ENCODE measurements at places on chromosomes 7 and 10.
A peak's percentile ranks its signal among the peaks of the same experiment; 100 is the strongest.

DNA sequence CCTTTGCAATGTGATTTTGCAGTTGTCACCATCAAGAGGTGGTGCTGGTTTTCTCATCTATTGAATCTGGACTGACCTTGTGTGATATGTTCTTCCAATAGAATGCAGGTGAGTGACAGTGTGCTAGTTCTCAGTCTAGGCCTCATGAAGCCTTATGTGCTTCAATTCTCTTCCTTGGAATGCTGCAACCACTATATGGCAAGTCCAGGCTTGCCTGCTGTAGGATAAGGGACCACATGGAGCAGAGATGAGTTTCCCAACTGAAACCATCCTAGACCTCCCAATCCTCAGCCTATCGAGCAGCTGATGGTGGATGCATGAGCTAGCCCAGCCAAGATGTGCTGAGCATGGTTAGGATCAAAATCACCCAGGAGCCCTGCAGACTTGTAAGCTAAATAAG, 32.6 kb upstream of the ARHGAP21 start:
- no peak for DNase-seq

DNA sequence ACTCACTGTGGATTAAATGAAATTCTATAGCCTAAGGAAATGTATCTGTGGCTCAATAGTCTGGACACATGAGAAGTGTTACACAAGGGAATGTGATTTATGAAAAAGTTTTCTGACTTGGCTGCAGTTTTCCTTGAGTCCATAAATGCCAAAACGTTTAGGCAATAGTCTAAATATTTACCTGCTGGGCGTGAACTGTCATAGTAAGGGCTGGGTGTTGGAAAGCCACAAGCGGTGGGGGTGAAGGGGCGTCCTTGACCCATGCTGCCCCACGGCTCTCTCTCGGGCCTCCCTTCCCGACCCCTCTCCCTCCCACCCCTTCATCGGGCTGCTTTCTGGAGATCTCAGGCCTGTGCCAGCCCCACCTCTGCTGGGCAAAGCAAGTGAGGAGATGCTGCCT, 223.7 kb downstream of the BUB3 start:
- no peak for DNase-seq

DNA sequence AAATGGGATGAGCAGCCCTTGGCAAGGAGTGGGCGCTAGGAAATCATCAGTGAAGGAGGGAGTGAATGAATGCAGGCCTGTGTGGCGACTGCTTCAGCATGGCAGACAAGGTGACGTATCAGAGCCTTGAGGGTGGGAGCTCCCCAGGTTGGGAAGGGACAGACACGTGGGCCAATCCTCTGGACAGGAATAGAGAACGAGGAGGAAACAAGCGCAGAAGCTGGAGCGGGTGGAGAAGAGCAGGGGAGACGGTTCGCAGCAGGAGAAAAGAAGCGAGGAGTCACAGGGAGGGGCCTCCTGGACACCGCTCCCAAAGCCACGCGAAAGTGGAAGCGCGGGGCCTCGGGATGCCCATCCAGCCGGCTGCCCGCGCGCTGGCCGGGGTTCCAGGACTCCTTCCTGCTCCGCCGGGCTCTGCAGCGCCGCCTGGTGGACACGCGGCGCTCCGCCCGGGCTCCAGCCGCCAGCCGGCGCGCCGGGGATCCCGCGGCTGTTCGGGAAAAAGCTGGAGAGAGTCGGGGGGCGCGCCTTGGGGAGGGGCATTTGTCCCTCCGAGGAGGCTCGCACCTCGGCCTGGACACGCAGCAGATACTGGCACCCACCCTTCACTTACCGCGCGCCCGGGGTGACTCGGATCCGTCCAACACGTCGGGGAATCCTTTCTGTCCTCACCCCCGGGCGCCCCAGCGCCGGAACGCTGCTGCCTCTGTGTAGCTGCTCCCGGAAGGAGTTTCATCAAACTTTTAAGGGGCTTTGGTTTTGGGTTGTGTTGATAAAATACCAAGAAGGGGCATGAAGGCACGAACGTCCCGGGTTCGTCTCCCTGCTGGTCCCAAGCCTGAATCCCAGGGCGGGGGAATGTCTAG, 6.3 kb downstream of the ZNF503 start:
- peak; percentile 75 for DNase-seq

DNA sequence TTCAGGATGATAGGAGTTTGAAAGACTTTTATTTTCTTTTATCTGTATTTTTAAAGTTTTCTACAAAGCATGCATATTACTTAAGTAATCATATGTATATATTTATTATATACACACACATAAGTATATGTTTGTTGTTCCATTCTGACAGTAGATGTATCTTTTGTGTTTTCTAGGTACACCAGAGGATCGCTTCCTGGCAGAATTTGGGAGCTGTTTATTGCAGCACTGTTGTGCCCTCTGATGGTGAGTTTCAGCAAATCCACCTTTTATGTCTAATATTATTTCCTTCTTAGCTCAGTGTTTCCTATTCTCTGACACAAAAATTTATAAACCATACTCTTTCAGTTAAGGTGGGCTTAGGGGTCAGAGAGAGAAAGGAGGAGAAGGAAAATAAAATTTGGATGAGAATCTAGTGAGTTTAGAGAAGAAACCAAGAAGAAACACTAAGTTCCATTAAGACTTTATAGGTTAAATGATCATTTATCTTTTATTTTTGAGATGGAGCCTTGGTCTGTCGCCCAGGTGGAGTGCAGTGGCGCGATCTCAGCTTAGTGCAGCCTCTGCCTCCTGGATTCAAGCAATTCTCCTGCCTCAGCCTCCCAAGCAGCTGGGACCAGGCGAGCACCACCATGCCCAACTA, 59.2 kb upstream of the OIT3 start:
- DNase-seq: no peak

DNA sequence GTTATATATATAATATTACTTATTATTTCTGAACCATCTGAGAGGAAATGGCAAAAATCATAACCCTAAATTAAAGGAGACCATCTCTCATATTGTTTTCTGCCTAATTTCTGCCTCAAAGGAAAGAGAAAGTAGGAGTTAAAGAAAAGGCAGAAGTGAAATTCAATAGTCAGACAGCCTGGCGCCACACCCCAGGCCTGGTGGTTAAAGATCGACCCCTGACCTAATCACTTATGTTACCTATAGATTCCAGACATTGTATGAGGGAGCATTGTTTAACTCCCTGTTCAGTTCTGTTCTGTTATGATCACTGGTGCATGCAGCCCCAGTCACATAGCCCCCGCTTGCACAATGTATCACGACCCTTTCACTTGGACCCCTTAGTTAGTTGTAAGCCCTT, 24.9 kb upstream of the CHST3 start:
- DNase-seq: no peak

- peak; percentile 92 for DNase-seq
Measured at GRCh38 chr10:104254493-104255310, at the start of gene GSTO1. Gene GSTO1, plus strand, starts transcription at chr10:104254892. Its CDS starts 37 bp downstream, at chr10:104254929.

DNA sequence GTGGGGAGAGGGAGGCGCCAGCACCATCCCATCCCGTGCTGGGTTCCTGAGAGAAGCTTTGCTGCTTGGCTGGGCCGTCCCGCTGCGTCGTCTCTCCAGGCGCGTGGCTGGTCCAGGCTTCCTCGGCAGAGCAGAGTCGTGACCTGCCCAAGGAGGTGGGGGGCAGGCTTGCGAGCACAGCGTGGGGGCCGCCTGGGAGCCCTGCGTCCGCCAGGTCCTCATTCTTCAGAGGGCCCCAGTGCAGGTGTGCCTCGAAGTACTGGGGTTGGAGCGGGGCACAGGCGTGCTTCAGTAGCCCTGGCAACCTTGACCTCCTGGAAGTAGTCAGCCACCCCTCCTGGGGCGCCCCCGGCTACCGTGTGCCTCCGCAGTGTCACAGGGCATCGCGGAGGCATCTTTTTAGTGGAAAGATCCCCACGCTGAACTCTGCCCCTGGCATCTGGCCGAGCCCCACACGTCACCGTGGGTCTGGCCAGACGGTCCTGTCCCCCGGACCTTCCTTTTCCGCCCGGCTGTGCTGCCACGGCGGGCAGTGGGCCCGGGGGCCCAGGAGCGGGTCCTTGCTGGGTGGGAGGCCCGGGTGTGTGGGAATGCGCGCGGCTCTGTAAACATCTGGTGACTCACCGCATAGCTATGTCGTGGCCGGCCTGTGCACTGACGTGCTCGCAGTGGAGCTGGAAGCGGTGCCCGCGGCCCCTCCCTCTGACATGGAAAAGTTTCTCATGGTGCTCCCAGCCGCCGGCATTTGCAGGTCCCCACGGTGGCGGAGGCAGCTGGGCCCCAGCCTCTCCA, 6.4 kb downstream of the MAFK start:
- DNase-seq: peak; percentile 96

DNA sequence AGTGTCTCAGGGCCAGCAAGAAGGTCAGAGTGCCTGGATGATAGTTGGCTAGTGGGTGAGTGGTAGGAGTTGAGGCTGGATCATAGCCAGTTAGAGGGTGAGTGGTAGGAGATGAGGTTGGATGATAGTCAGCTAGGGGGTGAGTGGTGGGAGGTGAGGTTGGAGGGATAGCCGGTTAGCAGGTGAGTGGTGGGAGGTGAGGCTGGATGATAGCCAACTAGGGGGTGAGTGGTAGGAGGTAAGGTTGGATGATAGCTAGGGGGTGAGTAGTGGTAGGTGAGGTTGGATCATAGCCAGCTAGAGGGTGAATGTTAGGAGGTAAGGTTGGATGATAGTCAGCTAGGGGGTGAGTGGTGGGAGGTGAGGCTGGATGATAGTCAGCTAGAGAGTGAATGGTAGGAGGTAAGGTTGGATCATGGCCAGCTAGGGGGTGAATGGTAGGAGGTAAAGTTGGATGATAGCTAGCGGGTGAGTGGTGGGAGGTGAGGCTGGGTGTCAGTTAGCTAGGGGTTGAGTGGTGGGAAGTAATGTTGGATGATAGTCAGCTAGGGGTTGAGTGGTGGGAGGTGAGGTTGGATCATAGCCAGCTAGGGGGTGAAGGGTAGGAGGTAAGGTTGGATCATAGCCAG, 226.6 kb downstream of the SDK1 start:
- no peak for DNase-seq

GRCh38 chr10:10824591-10825148, 193.0 kb upstream of the CELF2 start:
- peak; percentile 63 for DNase-seq

- DNase-seq: peak; percentile 89
Measured at GRCh38 chr7:27130540-27131389, at the start of gene HOXA4. Gene HOXA4, minus strand, starts transcription at chr7:27130757. Its CDS starts 24 bp downstream, at chr7:27130733.

- no peak for DNase-seq
Measured at GRCh38 chr10:123746942-123747341, 80.8 kb downstream of the GPR26 start.

DNA sequence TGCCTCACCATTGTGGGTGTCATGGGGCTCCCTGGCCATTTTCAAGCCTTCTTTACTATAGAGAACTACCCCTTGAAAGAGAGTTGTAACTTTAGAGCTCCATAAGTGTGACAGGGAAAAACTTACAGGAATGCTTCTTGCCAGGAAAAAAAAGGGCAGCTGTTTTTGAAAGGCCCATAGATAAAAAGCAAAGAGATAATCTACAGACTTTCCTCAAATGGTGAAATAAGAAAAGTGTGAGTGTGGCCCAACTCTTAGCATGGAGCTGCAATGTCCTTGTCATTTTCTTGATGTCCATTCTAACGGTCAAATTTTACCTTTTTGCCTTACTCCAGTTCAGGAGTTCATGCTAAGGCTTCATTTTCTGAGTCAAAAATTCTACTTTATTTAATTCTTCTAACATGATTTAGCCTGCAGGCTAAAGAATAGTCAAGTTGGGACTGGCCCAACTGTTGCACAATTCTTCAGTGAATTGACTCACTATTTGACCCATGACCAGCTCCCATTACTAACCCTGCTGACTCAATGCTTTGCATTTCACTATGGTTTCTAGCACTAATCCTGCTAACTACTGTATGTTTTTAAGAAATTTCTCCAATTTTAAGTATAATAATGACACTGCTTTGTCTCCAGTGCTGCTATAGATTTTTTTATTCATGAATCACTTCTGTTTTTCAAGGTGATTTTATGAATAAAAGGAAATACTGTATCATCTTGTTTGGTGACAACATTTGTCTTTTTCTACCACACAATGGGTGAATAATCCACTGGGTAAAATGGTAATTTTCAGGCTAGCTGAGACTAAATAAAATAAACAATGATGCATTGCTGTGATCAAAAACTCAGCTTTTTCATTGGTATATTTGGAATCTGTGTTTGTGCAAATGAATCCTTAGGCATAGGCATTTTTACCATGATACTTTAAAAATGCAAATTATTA, 41.4 kb upstream of the SGCE start:
- no peak for DNase-seq

DNA sequence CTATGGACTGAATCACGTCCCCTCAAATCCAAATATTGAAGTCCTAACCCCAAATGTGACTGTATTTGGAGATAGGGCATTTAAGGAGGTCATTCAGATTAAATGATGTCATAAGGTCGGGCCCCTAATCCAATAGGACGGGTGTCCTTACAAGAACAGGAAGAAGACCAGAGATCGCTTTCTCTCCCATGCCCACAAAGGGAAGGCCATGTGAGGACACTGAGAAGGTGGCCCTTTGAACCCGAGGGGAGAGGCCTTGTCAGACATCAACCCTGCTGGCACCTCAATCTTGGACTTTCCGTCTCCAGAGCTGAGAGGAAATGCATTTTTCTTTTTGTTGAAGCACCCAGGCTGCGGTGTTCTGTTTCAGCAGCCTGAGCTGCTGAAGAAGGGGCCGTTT, 72.3 kb upstream of the KLF6 start:
- no peak for DNase-seq

- no peak for DNase-seq
Measured at GRCh38 chr10:83542774-83543411, 596.4 kb upstream of the GHITM start.

- DNase-seq: no peak
Measured at GRCh38 chr7:137078781-137079180, 210.3 kb downstream of the CHRM2 start.

GRCh38 chr10:4051641-4052151, 266.7 kb upstream of the KLF6 start:
- DNase-seq: no peak

GRCh38 chr10:57506414-57507094, 761.1 kb downstream of the IPMK start:
- DNase-seq: no peak

GRCh38 chr7:100190048-100190711, 12.5 kb downstream of the STAG3 start:
- no peak for DNase-seq

DNA sequence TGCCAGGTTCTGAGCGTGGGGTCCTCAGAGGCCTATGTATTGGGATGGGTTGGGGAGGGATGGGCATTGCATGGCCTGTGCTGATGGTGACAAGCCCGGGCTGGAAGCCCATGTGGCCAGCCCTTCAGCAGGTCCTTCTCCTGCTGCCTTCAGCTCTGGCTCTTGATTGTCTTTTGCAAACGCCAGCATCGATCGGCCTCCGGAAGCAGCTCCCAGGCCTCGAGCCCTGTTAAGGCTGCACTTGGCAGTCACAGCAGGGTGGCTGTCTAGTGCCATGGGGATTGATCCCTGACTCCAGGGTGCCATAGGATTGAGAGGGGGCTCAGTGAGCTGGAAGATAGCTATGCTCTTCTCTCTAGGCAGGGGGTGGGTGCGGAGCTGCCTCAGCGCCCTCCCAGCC, 51.4 kb downstream of the CDH23 start:
- no peak for DNase-seq

- no peak for DNase-seq
Measured at GRCh38 chr7:115136796-115137443, 215.0 kb downstream of the MDFIC start.
